ENCODE measurements at places on chromosomes 4 and X. TPM values are rescaled to one million over a fixed set of nuclear protein-coding genes. Genes with fewer than 3 reads are reported as not detected.

GRCh38 chr4:78732332-78733104 lies 43.6 kb upstream of the BMP2K start:
- DNase-seq: no peak

Gene CDX4
- total RNA-seq: not detected

Gene LETM1
- 48.5 TPM for total RNA-seq

DNA sequence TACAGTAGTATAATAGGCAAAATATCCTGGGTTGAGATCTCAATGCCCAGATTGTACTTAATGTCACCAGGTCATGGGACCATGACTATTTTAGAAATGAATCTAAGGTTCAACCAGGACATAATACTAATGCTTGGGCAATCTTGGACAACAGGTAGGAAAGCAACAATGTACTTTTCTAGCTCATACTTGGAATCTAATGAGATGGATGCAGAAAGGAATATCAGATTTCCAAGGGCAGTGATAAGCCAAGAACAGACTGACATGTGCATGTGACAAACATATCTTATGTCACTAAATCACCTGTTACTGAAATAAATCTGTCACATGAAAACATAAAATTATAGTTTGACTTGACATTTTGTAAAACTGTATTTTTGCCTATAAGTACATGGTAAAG lies 51.1 kb downstream of the RPS6KA3 start:
- no peak for DNase-seq

DNA sequence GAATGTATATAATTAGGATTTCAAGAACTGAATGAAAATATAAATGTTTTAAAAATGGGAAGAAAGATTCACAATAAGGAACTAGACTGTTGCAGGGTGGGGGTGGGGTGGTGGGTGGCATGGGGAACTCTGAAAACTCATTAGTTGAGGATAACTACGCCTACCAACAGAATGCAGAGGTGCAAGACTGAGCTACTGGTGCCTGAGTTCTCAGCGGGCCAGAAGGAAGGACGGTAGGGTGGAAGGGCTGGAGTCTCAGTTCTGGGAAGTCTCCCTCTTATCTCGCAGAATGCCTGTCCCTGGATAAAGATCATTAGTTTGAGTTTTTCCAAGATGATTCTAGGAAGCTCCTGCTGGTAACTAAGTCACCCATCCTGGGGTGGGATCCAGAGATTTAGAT lies 1.3 kb upstream of the SOD3 start:
- no peak for DNase-seq
